ENCODE measurements at places on chromosomes 5 and 9.

DNA sequence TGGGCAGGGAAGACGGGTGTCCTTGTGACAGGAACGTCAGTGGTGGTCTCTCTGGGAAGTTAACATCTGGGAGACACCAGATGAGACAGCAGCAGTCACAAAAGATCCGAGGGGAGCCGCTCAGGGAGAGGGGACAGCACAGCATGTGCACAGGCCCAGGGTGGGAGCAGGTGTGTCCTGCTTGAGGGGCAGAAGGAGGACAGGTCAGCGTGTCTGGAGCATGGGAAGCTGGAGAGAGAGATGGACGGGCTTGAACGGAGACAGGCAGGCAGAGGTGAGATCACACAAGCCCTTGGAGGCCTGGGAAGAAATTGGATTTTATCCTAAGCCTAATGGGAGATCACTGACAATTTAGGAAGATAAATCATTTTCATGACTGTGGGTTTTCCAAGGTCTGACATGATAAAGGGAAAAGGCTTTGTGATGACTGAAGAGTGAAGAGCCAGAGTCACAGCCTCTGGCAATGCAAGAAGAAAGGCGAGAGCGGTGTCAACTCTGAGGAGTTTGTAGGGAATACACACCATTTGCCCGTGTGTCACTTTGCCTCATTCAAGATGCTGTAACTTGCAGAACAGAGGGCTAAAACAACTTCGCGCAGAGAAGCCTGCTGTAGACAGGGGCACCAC, 88.3 kb downstream of the FSTL4 start:
- no peak for DNase-seq

- no peak for DNase-seq
These were observed 467 bp upstream of the SMIM32 start for GRCh38 chr5:136193322-136193935.

- DNase-seq = no peak
These were observed 191.0 kb downstream of the TARS1 start for GRCh38 chr5:33631786-33632185.

- no peak for DNase-seq
These were observed 73.2 kb upstream of the EPB41L4A start for GRCh38 chr5:112492291-112492690.

GRCh38 chr9:81389569-81389993, 299.8 kb downstream of the TLE1 start:
- DNase-seq = peak; percentile 89

DNA sequence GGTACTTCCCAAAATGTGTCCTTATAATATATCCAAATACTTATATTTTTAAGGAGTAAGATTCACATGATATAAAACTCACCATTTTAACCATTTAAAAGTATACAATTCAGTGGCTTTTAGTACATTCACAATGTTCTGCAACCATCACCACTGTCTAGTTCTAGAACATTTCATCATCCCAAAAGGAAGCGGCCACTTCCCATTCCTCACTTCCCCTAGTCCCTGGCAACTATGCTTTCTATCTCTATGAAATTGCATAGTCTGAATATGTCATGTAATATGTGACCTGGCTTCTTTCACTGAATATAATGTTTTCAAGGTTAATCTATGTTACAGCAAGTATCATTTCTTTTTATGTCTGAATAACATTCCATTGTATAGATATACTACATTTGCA, 615.1 kb upstream of the SGCD start:
- no peak for DNase-seq

DNA sequence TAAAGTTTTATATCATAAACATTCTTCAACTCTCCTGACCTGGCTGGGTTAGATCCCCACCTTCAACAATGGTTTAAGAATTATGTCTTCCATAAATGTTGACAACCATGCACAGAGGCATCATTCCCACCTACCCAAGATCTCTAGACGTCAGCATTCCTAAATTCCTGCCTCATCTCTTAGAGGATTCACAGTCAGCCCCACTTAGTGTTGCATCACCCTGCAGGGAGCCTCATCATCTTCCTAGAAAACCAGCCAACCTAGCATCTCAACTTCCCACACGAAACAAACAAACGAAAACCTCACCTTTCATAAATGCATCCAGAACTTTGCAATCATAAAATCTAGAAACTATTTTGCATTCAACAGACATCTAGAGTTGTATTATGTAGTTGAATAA, 816.1 kb upstream of the C9orf72 start:
- no peak for DNase-seq

DNA sequence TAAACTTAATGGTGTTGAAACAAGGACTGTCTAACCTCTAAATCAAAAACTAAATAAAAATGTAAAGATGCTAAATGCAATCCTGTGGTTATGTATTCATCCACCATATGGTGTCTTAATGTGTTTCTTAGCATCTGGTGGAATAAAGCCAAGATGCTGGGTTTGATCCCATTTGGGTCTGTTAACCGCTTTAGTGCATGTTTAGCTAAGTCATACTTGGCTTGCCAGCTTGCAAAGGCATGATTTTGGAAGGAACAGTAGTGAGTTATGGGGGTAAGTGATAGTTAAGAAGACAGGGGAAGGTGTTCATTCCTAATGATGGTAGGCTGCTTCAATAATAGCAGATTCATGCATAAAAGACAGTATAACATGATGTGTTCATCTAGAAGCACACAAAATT, 139.0 kb upstream of the SLC27A6 start:
- no peak for DNase-seq

GRCh38 chr5:100539519-100539918, 4.3 kb downstream of the FAM174A start:
- DNase-seq = no peak

GRCh38 chr5:57298295-57298984, 124.6 kb downstream of the GPBP1 start:
- DNase-seq = peak; percentile 79

DNA sequence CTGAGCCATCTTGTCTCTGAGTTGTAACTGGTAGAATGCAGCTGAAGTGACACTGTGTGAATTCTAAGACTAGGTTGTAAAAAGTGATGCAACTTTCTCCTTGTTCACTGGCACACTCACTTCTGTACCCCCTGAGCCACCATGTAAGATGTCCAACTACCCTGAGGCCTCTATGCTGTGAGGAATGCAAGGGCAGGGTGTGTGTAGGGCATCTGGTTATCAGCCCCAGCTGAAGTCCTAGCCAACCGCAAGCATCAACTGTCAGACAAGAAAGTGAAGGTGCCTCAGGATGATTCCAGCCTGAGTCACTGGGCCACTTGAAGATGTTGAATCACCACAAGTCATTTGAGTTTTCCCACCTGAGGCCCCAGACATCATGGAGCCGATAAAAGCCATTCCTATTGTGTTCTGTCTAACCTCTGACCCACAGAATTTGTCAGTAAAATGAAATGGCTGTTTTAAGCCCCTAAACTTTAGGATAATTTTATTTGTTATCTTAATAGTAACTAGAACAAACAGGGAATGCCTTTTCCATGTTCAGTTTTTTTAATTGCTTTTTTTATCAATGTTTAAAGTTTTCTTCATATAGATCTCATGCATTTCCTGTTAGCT, 18.7 kb upstream of the RHOBTB3 start:
- peak; percentile 95 for DNase-seq

DNA sequence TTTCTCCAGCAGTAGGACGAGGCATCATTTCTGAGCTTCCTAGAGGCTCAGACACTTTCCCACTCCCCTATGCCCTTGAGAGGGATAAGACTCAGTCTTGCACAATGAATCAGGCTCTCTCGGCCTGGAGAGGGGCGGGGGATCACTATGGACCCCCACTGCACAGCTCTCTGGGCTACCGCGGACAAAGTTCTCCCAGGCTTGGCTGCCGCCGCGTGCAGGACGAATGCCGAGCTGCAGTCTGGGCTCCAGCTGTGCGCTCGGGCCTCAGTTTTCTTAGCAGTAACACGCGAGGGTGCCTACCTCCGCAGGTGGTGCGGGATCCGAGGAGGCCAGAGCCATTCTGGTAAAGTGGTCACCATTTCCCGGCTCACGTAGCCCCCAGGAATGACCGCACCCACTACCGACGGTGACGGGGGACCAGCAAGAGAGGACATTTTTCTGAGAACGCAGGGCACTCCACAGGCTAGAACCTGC, 3.4 kb upstream of the MYORG start:
- no peak for DNase-seq

- no peak for DNase-seq
These were observed 29.6 kb downstream of the RGS3 start for GRCh38 chr9:113493203-113493520.

GRCh38 chr9:130728721-130729120, 35.1 kb downstream of the EXOSC2 start:
- DNase-seq = no peak

DNA sequence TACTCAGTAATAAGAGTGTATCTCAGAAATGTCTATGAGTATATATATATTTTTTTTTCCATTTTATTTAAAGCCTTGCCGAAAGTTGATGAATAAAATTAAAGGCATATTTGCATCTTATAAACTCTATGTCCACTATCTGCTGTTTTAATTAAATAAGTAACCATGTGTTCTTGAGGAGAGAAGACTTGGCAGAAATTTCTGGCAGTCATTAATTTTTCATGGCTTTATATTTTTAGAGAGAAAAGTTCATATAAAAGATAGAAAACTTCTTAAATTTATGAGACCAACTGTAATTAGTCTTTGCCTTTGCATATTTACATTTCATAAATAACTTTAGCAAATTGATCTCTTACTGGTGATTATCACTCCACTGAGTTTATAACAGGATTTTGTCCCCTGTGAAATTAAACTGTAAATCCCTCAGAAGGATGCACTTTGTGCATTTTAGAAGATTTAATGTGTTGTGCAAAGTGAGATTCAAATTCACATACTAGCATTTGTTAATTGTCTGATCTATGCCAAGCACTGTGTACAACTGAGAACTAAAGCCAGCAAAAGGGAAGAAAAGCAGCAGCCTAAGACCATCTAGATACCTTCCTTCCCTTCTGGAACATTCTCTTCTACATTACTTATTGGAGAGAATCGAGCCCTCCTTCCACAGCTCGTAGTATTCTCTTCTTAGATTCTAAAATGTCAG, 108.7 kb downstream of the SNCAIP start:
- no peak for DNase-seq

DNA sequence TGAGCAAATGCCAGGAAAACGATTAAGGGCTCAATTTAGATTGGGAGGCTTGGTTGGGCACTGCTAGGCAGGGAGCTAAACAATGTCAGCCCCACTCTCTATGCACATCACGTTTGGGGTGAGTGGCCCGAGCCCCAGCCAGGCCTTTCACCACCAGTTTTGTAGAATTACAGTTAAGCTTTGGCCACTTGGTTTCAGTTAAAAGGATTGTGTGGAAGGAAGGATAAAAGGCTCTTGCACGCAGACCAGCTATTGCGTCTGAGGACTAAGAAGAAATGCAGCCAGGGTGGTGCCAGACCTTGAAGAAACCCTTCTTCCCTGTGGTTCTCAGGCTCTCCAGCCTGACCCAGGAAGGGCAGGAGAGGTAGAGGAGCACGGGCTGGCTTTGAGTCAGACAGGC, 125.3 kb upstream of the SLC44A1 start:
- DNase-seq = no peak

DNA sequence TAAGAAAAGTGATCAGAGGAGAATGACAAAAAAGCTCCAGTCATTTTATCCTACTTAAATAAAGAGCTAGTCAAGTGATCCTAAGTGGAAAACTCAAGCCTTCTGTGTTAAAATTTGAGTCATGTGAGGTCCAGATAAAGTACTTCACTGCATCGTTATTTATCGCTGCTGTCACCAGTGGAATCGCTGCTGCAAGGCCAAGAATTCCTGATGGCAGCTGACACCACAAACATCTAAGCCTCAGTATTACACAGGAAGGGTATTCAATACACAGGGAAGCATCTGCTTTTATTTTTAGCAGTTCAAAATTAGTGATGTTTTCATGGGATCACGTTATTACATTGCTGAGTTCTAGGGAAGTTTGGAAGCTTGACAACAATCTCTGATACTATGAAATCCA, 190.3 kb downstream of the GOLPH3 start:
- DNase-seq = no peak

DNA sequence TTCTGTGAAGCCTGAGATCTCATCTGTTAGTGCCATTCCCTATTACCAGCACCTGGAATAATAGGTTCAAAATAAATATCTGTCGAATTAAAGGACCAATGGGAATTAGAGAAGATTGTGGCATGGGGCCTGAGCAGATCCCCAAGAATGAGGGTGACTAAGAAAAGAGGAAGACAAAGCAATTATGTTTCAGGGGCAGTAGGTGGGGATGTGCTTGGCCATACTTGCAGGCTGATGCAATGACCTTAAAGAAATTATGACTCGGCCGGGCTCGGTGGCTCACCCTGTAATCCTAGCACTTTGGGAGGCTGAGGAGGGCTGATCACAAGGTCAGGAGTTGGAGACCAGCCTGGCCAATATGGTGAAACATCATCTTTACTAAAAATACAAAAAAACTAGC, 562.8 kb downstream of the PTPRD start:
- no peak for DNase-seq
